ENCODE measurements at places on chromosomes 1 and 21.

DNA sequence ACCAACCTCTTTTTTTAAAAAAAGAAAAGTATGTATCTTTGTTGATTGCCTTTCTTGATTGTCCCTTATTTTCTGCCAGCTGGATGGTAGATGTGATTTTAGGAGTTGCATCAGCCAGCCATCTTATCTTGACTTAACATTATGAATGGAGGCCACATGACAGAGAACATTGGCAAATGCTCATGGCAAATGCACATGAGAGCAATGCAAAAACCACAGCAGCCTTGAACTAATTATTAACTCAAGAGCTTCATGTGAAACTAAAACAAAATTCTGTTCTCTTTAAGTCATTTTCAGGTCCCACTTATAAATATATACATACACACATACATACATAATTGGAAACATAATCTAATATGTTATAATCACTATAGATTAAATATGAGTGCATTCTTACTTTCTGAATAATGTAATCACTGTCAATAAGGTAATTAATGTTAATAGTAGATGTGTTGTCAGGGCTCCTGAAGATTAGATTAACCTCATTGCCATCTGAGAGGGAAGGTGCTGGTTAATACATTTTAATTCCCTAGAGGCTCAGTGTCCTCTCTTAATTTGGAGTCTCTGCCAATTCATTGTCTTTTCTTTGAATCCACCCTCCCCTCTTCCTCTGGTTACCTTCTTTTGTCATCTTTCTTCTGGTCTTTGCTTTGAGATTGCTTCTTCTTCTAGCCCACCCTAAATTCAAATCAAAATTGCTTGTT lies 962.2 kb downstream of the ADGRL2 start:
- no peak for DNase-seq

DNA sequence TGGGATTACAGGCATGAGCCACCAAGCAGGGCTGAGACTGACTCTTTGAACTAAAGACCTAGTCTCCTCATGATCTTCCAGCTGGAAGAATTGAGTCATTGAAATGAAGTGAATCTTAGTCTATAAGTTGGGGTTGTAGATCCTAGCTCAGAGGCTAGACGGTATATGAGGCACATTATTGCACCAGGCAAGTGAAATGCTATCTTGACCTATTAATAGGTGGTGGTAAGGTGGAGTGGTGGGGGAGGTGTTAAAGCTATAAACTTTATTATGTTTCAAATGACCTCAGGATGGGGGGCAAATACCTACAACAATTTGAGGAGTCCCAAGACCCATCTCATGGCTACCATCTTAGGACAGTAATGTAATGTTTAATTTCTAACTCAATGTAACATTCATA lies 36.8 kb upstream of the SLC16A1 start:
- DNase-seq: no peak

DNA sequence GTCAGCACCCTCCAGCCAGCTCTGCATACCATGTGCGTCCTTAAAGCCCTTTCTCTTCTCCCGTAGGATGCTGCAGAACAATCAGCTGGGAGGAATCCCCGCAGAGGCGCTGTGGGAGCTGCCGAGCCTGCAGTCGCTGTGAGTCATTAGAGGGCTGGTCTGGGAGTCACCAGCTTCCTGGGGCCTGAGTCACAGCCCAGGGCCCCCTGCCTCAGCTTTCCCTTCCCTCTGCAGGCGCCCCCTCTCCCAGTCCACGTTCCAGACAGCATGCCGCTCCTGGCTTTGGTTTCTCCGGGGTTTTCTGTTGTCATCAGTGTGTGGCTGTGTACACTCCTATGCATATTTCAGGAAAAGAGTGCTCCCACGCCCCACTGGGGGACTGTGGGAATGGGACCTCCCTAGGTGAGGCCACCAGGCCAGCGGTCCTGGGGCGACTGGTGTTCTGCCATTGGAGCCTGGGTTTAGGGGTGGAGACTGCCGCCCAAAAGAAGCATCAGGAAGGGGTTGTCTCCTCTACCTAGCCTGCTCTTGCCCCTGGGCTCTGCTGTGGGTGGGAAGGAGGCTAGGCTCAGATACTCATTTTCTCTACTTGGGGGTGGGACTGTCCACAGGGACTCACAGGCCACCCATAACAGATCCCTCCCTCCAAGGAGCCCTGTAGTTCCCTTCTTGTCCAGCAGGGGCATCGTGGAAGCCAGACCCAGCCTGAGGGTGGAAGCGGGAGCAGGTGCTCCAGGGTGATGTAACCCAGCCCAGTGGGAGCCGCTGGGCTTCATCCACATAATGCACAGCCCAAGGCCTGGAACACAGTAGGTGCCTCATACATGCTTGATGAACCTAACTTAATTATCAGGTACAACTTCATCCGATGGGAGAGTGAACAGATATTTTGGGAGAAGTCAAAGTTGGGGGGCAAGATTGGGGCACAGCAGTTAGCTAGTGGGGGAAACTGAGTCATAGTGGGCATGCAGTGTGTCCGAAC lies 42.5 kb downstream of the LGR6 start:
- DNase-seq: peak; percentile 64

DNA sequence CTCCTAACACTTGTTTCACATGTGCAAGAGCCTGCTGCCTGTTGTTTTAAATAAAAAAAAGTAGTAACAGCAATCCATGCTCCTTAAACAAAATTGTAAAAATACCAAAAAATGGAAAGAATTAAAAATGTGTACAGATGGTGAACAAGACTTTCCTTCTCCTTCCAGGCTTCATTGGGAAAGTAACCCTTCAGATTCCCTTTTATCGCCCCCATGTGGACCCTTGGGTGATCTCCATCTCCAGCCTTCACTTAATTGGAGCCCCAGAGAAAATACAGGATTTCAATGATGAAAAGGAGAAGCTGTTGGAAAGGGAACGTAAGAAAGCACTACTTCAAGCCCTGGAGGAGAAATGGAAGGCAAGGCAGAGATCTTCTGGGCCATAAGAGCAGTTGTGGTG lies 14.2 kb downstream of the VPS13D start:
- no peak for DNase-seq

- no peak for DNase-seq
Measured at GRCh38 chr1:202709276-202710041, 795 bp downstream of the SYT2 start.

DNA sequence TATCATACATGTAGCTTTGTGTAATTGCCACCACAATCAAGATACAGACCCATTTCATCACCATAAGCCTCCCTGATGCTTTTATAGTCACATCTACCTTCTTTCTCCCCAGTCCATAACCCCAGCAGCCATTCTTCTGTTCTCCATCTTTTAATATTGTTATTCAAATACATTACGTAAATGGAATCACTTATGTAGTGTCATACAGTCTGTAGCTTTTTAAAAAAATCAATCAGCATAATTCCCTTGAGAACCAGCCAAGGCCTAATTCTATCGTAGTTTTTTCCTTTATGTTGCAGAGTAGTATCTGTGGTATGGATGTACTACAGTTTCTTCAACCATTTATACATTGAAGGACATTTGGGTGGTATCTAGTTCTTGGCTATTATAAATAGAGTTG lies 31.6 kb upstream of the WDR26 start:
- no peak for DNase-seq
